ENCODE measurements at places on chromosomes 7 and 10. TPM values are rescaled to one million over a fixed set of nuclear protein-coding genes. Genes with fewer than 3 reads are reported as not detected.

- peak; percentile 96 for DNase-seq
Measured at GRCh38 chr7:8442814-8443304, 9.4 kb downstream of the NXPH1 start.

HMX3 gene
- not detected for total RNA-seq

- DNase-seq: no peak
Measured at GRCh38 chr10:98403812-98404504, 11.0 kb downstream of the PYROXD2 start.

PSD gene
- 4.2 TPM for total RNA-seq

DNA sequence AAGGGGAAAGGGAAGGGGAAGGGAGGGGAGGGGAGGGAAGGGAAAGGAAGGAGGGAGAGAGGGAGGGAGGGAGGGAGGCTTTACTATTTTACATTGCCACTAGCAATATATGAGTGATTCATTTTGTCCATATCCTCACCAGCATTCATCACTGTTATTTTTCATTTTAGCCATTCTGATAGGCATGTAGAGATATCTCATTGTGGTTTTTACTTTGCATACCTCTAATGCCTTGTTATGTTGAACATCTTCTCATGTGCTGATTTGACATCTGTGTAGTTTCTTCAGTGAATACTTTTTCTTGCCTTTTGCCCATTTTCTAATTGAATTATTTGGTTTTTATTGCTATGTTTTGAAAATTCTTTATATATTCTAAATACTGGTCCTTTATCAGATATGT lies 52.7 kb downstream of the GCC1 start:
- DNase-seq: no peak

GRCh38 chr7:756928-757560 lies 30.0 kb upstream of the PRKAR1B start:
- no peak for DNase-seq

- no peak for DNase-seq
Measured at GRCh38 chr10:96257944-96258343, 13.4 kb downstream of the BLNK start.

ZNF727 gene
- not detected for total RNA-seq

C10orf143 gene
- total RNA-seq: 3.5 TPM

DNA sequence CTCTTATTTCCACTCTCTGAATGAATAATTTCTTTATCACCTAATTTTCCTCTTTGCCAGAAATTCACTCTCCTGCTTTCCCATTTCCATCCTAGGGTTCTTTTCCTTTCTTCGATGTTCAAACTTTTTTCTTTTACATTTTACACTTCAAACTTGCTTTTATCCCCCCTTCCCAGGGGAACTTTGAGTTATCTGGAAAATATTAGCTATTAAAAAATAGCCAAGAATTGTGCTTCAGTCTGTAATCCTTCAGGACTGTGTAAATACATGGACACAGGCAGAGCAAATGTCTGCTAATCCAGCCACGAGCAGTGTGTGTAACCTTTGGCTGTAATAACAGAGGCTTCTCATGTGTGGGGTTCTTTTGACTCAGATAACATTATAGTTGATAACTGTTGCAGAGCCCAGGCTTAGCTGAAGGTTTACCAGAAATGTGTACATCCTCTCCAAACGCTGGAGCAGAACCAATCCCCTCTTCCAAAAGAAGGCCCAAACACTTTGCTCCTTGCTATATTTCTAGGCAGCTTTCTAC lies 4.6 kb downstream of the ASB4 start:
- no peak for DNase-seq

INTS15 gene
- total RNA-seq: 15.2 TPM

GPR85 gene
- total RNA-seq: 0.13 TPM

PBLD gene
- total RNA-seq: 4.3 TPM

TCAF2 gene
- total RNA-seq: 0.11 TPM

- DNase-seq: no peak
Measured at GRCh38 chr7:91557789-91558404, 293.7 kb downstream of the FZD1 start.

GRCh38 chr7:22386206-22386858 lies 29.4 kb upstream of the RAPGEF5 start:
- DNase-seq: no peak

OR2A7 gene
- total RNA-seq: 4.1 TPM

SEMA4G gene
- total RNA-seq: 36.6 TPM

DNA sequence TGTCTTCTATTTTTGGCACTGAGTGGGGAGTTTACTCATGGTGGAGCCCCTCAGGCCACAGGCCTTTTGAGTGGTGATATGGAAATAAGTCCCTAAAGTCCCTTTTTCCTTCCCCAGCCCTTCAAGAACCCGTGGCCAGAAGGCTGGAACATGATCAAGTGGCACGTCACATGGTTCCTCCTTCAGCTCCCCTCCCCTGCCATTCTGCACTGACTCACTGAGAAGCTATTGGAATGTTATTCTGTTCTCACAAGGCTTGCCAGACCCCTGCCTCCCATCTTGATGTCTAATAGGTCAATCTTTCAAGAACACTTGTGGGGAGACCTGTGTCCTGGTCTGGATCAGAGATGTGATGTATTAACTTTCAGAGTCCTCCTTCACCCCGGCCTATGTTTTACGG lies 279.8 kb downstream of the SEC23IP start:
- no peak for DNase-seq

DNA sequence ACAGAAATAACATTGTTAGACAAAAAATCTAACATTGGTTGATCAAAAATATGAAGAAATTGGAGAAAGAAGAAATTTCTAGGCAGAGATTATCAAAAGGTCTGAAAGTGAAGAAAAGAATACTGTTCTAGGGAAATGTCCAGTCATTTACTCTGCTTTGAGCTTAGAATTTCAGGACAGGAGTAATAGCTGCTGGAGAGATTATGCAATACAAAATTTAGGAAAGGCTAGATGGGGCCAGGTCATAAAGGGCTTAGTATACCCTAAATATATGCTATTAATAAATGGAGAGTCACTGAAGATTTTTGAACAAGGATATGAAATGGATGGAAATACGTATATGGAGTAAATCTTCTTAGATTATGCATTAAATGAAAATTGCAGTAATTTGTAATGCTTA lies 279.2 kb downstream of the CACNA2D1 start:
- no peak for DNase-seq

- peak; percentile 36 for DNase-seq
Measured at GRCh38 chr10:43867667-43868565, 219.2 kb upstream of the ZNF32 start.

TAS2R41 gene
- total RNA-seq: not detected

DNA sequence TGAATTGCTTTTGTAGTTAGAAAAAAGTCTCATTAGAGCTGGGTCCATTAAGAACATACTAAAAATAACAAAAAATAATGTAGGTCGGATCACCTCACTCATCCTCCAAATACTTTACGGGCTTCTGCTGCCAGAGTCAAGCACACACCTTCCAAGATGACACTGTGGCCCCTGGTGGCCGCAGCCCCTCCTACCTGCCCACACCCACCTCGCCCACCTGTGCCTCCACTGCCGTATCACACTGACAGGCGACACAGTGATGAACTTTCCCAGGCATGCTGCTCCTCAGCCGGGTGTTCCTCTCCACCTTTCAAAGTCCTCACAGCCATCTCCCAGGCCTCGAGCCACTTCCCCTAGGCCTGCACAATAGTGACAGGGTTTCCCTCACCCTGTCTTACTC lies 60.9 kb downstream of the STK17A start:
- no peak for DNase-seq

- DNase-seq: peak; percentile 3
Measured at GRCh38 chr10:123637326-123637880, 28.8 kb upstream of the GPR26 start.

- peak; percentile 84 for DNase-seq
Measured at GRCh38 chr7:129646369-129647021, 35.0 kb downstream of the NRF1 start.

GRCh38 chr7:48887500-48887899 lies 36.8 kb upstream of the CDC14C start:
- no peak for DNase-seq
